Neural crest cell (in vitro differentiated cells): ENCODE measurements at places on chromosomes 13 and 19.

DNA sequence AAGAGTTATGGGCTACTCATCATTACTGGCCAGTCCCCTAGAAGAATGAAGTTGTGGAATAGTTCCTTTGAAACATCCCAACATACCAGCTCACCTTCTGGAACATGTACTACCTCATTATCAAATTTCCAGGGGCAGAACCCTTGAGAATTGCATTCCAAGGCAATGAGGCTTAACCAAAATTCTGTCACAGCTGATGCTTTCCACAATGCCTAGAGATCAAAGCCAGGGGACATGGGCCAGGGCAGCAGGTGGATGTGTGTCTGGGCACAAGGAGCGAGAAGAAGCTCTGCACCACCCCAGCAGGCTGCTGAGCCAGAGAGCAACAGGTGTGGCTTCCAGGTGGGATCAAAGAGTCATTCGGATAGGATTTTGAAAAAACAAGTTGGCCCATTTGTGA is 362.1 kb downstream of the EFNB2 start:
- H3K27ac ChIP-seq = no peak overlapping the region
- H3K27me3 ChIP-seq = no peaks in the 10 kb centered on the region
- no peak overlapping the region for H3K4me3 ChIP-seq
- DNase-seq = no peak
- H3K4me1 ChIP-seq = peaks cover 24% of the 10 kb centered on the region

- peaks cover 20% of the 10 kb centered on the region for H3K4me1 ChIP-seq
- H3K4me3 ChIP-seq = no peak overlapping the region
- H3K27ac ChIP-seq = no peak overlapping the region
- H3K27me3 ChIP-seq = peaks cover 10% of the 10 kb centered on the region
- peak; percentile 57 for DNase-seq
Observed at GRCh38 chr19:47280183-47280797, 5.6 kb downstream of the INAFM1 start.

DNA sequence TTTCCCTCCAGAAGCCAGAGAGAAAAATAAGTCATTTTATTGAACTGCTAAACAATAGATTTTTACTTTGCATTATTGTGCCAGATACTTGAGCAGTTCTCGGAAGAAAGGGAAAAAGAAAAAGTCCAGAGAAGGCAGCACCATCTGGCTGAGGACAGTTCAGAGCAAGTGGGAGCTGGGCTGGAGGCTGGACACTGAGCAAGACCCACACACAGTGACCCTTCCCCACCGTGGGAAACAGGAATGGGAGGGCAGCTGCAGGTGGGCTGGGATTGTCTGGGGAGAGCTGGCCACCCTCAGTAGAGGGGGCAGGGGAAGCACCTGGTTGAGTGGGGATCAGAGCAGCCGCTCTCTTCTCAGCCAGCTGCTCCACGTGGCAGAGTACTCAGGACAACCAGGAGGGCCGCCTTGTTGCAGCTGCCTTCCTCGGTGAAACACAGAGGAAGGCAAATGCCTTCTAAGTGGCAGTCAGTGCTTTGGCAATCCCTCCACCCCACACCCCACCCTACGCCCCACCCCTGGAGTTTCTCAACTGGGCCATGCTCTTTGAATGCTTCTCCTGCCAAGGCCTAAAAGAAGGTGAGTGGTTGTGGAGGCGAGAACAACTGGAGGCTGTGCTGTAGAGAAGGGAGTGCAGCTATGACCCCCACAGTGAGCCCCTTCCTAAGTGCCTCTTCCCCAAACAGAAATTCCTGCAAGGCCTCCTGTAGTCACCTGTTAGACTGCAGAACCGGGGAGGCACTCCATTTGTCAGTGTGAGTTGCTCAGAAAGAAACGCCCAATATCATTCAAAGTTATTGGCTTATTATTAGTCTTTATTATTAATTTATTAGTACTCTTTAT is 179.3 kb downstream of the ZIC5 start:
- H3K4me1 ChIP-seq = peaks cover 8% of the 10 kb centered on the region
- DNase-seq = no peak
- H3K4me3 ChIP-seq = no peak overlapping the region
- peaks cover 4% of the 10 kb centered on the region for H3K27me3 ChIP-seq
- H3K27ac ChIP-seq = no peak overlapping the region

GRCh38 chr13:54449922-54450321 is 1421.3 kb downstream of the OLFM4 start:
- H3K4me1 ChIP-seq = no peaks in the 10 kb centered on the region
- no peaks in the 10 kb centered on the region for H3K36me3 ChIP-seq
- no peak for DNase-seq
- H3K4me3 ChIP-seq = no peak overlapping the region
- H3K27ac ChIP-seq = no peak overlapping the region

GRCh38 chr13:41643507-41643906 is 186.2 kb downstream of the RGCC start:
- no peak for DNase-seq
- no peak overlapping the region for H3K4me3 ChIP-seq
- H3K27ac ChIP-seq = no peak overlapping the region
- H3K27me3 ChIP-seq = no peaks in the 10 kb centered on the region
- peaks cover 51% of the 10 kb centered on the region for H3K4me1 ChIP-seq

GRCh38 chr13:28489524-28489931 is 5.4 kb downstream of the FLT1 start:
- H3K36me3 ChIP-seq = no peaks in the 10 kb centered on the region
- H3K4me1 ChIP-seq = no peaks in the 10 kb centered on the region
- H3K27me3 ChIP-seq = peaks cover 73% of the 10 kb centered on the region

DNA sequence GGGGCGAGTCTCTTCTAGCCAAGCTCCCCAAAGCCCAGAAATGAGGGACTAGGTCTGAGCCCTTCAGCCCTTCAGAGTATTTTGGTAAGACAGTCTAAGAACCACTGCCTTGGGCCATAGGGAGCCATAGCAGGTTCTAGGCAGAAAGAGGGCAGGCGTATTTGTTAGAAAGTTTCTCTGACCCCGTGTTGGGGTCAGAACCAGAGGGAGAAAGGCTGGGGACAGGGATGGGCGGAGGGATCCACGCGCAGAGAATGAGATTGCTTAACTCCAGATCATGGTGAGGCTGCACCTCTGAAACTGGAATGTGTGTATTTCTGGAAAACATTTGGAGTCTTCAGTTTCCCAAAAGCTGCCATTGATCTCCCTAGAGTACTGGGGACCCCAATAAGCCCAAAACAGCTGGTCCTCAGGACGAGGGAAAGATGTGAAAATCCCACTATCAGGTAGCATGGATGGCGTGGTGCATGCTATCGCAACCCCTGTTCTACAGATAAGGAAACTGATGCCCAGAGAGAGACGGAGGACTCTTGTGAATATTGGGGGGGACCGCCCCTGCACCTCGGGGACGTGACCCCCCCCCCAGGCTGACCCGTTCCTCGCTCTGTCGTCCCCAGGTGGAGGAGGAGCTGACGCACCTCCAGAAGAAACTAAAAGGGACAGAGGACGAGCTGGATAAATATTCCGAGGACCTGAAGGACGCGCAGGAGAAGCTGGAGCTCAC is 703 bp upstream of the TPM4 start:
- peaks cover 9% of the 10 kb centered on the region for H3K27me3 ChIP-seq
- DNase-seq = no peak
- H3K36me3 ChIP-seq = peaks cover 3% of the 10 kb centered on the region
- H3K27ac ChIP-seq = peak overlapping the region; percentile 88
